ENCODE measurements at places on chromosomes 6 and 20. TPM values are rescaled to one million over a fixed set of nuclear protein-coding genes. Genes with fewer than 3 reads are reported as not detected.

GRCh38 chr6:106146852-106147351 is 60.8 kb downstream of the PRDM1 start:
- no peak for DNase-seq

DNA sequence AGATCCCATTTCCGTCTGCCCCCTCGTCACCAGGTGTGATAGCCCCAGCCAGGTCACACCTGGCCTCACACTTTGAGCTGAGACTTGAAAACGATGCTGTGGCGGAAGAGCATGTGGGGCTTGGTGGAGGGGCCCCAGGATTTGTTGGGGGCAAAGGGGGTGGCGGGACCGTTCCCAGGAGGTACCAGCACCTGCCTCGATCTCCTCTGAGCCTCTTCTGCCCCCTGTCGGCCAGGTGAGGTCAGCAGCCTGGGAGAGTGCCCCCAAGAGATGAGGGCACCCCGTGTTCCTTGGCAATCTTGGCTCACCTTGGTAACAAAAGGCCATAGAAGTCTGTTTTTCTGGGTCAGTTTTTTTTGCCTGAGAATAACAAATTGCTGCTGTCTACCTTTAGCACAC is 25.4 kb downstream of the SPATA2 start:
- DNase-seq, result no peak

DNA sequence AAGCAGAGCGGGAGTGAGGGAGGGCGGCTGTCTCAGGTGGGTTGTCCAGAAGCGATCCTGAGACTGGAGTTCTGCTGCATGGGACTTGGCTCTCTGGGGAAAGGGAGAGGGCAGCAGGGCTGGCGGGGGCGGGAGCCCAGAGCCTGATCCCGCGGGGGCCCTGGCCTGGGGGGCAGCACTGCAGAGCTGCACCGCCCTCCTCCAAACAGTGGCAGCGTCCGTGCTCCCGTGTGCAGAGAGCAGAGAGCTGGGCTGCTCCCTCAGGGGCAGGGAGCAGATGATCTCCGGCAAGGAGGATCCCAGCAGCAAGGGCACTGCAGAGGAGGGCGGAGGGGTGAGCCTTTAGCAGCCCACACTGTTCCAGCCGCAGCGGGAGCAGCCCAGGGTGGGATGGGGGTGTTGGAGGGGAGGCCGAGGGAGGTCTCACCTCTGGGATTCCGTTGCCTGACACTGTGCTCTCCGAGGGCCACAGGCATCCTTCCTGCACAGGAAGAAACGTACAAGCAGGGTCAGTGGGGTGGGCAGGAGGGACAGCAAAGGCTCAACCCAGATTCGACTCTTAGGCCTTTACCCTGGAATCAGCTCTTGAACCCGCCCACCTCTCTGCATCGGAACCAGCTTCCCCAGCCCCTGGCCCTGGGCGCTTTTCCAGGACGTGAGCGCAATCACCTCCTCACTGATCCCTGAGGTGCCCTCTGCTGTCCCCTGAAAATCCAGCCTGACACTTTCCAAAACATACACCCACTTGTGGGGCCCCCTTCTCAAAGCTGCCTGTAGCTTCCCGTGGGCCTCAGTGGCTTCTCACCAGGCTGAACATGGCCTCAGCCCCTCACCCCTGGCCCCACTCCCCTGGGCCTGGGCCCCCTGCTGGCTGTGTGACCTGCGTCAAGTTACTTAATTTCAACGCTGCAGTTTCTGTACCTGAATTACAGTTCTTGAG is 32.6 kb upstream of the ZBP1 start:
- no peak for DNase-seq

DNA sequence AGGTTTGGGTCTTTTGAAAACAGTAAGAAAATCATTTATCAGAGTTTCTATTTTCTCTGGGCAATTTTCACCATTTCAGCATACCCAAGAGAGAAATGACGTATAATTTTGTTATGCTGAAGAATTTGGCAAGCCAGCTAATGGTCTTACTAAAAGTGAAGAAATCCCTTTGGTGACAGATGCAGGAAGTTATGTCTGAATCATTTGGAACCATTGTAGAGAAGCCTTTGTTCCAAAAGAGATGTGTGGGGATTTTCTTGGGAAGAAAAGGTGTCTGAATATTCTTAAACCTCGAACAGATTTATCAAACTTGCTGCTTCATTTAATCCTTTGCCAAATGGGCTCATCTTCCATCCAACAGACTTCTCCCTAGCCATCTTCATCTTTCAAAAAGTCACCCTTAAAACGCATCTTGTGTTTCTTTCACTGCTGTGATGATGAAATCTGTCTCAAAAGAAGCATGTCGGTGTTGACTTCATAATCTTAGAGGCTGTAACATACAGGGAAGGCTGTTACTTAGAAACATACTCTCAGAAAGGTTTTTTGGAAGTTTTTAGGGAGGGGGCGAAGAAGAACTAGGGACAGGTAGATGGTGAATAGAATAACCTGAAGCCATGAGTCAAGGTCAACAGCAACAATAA is 39.5 kb downstream of the CITED2 start:
- DNase-seq, result peak; percentile 89

DNA sequence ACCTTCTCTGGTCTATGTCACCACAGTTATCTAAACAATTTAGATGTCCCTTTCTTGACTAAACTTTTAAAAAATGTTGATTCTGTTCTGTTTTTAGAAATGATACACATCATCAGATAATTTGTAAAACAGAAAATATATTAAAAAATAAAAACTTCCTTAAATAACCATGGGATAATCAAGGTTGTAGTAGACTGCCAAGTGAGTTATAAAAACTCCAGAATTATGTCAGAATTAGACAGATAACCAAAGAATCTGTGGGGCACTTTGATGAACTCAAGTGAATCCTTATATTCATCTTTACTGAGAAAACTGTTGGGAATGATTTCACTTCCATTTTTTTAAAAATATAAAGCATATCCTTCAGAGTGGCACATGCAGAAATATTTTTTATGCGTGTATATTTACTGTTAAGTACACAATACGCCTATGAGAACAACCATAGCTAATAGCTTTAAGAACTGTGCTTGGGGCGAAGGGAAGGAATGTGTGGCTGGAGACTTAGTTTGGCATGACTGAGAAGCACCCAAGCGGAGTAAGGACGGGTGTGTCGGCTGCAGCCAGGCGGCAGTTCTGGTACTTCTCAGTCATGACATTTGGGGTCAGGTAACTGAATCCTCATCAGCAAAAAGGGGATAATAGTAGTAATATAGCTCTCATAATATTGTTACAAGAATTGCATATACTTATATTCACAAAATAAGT is 604.7 kb upstream of the CITED2 start:
- DNase-seq, result no peak

- DNase-seq, result no peak
These were observed 152.9 kb upstream of the DST start for GRCh38 chr6:56795466-56796195.

- DNase-seq, result no peak
These were observed 36.9 kb upstream of the SYNCRIP start for GRCh38 chr6:85679445-85680123.

DNA sequence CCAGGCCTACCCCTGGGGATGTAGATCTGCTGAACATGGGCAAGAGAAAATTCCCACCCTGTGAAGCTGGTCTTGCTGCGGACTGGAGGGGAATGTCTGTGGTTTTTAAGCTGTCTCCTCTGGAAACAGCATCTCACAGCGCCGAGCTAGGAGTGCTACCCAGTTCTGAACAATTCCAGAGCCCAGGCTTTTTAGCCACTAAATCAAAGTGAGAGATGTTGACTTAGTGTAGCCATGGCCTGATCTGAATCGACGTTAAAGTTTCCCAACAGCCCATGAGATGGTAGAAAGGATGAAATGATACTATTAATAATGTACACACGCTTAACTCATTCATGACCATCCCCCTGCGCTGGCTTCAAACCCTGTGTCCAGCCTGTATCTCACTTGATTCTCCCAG is 63.7 kb downstream of the KCNB1 start:
- DNase-seq, result no peak

GRCh38 chr6:36484736-36485135 is 41.9 kb downstream of the KCTD20 start:
- DNase-seq, result no peak

- no peak for DNase-seq
These were observed 210.9 kb downstream of the TINAG start for GRCh38 chr6:54519161-54519560.

GRCh38 chr6:96626759-96627364 is 63.9 kb downstream of the FHL5 start:
- no peak for DNase-seq

- no peak for DNase-seq
These were observed 19.7 kb downstream of the FAM217A start for GRCh38 chr6:4059115-4059777.

DNA sequence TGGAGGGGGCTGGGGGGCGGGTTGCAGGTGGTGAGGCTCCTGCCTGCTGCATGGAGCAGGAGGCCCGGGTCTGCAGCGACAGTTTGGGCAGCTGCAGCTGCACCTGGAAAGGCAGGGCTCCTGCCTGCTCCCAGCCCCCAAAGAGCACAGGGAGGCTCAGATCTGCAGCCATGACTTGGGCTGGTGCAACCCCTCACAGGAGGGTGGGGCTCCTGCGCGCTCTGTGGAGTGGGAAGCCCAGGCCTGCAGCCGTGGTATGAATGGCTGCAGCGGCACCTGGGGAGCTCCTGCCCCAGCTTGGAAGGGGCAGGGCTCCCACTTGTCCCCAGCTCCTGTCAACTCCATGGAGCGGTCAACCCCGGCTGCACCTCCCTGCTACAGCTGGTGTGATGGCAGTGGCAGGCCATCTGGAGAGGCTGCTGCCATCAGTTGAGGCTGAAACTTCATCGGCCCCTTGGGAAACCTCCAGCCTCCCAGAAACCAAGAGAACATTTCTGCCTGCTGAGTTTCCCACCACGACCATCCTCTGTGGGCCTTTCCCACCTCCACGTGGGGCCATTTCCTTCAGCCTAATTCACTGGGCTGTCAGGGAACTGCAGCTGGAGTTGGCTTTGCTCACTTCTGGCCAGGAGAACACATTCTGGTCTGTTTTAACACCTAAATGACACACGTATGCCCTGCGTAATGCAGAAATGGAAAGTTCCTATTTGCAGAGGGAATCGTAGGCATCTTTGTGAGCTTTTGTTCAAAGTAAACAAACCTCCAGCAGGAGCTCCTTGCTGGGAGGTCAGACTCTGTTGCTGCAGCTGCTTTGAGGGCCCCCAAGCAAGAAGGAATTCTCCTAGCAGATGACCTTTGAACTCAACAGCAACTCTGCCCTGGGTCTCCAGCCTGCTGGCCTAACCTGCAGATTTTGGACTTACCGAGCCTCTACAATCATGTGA is 429.0 kb downstream of the PREX1 start:
- no peak for DNase-seq

DNA sequence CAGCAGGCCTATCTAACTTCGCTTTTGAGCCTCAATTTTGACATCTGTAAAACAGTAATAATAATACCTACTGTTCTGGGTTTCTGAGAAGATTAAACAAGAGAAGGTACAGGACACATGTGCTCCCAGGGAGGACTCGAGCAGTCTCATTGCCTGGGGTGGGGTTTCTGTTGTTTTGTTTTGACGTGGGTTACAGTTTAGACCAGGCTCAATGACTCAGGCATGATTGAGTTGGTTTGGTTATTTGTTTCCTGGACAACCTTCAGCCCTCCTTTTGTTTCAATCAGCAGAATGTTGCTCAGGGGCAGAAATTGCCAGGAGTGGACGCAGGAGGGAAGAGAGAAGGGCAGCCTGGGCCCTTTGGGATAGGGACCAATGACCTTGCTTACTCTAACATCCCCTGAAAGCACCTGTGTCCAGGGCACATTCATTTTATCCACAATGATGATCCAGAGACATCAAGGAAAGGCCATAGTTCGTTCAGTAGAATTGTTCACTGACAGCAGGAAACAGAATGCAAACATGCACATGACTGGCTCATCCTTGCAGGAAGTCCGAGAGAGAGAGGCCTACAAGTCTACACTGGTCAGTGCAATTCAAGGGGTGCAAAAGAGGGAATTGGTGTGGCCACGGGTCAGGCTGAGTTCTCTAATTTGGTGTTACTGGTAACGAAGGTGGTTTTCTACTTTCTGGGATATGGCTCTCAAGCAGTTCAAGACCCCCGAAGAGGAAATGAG is 74.5 kb upstream of the MRPS10 start:
- no peak for DNase-seq

GRCh38 chr6:14621518-14621917 is 503.9 kb downstream of the CD83 start:
- DNase-seq, result peak; percentile 7

DNA sequence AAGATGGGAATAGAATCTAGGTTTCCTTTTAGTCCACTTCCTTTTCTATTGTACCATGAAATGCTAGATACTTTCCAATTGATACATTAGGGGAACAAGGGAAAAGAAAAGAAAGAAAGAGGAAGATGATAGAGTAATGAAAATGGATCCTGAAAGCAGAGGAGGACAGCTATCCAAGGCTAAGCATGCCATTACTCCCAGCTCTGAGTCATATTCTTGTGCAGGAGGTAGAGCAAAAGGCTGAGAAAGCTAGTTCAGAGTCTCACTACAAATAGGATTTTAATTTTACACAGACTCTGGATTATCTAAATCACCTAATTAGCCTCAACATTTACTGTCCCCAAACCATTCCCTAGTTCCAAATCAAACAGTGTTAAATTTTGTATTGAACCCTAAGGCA is 23.6 kb downstream of the RWDD2A start:
- DNase-seq, result no peak

GRCh38 chr6:12297363-12298016 is 7.3 kb downstream of the EDN1 start:
- DNase-seq, result no peak

GRCh38 chr6:119602215-119603178 is 252.9 kb upstream of the MAN1A1 start:
- no peak for DNase-seq

DNA sequence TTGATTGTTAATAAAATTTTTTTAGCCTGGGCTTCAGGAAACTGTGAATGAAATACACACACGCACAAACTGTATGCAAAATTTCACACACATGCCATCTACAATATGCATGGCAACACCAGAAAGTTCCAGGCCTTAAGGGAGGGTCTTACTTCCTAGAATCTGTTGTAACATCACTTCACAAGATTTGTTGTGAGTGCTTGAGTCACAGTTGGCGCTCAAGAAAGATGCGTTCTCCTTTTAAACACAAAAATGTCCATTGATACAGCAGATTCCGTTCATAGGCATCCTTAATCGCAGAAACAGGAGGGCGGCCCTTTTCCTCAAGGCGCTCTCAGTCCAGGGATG is 485 bp upstream of the RTF2 start:
- DNase-seq, result no peak

- no peak for DNase-seq
These were observed 55.5 kb downstream of the B3GAT2 start for GRCh38 chr6:70901324-70901723.

- no peak for DNase-seq
These were observed 16.0 kb downstream of the ECT2L start for GRCh38 chr6:138811866-138812265.

GRCh38 chr20:46999801-47000465 is 105.3 kb downstream of the EYA2 start:
- DNase-seq, result no peak

GRCh38 chr6:116512111-116512559 is 696 bp downstream of the CALHM5 start:
- peak; percentile 30 for DNase-seq

GRCh38 chr6:115865914-115866313 is 194.8 kb downstream of the FRK start:
- no peak for DNase-seq

The SLC12A5 gene
- 0.69 TPM for total RNA-seq

The HUS1B gene
- total RNA-seq, result 1.1 TPM

The BPIFB2 gene
- not detected for total RNA-seq

The PARD6B gene
- total RNA-seq, result 9.3 TPM

The ADGRF5 gene
- 24.4 TPM for total RNA-seq

The ADGRG6 gene
- total RNA-seq, result 43.5 TPM

The STX7 gene
- total RNA-seq, result 25.9 TPM

The HIVEP1 gene
- total RNA-seq, result 30.8 TPM

The HLA-DMB gene
- 12.7 TPM for total RNA-seq

The STX11 gene
- 5.9 TPM for total RNA-seq

The MLN gene
- total RNA-seq, result not detected

The TMEM170B gene
- total RNA-seq, result 5.8 TPM

The PRR18 gene
- 0.20 TPM for total RNA-seq

Measured in skin of body (tissue), 3 donors.